ENCODE measurements at places on chromosomes 12 and 14. TPM values are rescaled to one million over a fixed set of nuclear protein-coding genes. Genes with fewer than 3 reads are reported as not detected.

DNA sequence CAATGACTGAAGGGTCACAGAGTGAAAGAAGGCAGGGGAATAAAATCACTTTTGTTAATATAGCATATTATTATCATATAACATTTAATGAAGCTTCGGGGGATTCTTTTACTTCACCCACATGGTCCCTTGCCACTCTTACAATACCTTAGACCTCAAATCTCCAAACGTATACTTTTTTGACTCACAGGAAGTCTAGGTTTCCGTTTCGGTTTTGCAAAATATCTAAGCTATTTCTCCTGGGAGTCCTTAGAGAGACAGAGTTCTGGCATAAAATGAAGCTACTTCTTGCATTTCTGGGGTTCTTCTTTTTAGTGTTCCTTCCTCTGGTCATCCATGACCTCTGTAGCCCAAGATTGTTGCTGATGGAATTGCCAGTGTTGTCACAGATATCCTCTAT lies 590.5 kb upstream of the ATP2B1 start:
- DNase-seq = no peak

DNA sequence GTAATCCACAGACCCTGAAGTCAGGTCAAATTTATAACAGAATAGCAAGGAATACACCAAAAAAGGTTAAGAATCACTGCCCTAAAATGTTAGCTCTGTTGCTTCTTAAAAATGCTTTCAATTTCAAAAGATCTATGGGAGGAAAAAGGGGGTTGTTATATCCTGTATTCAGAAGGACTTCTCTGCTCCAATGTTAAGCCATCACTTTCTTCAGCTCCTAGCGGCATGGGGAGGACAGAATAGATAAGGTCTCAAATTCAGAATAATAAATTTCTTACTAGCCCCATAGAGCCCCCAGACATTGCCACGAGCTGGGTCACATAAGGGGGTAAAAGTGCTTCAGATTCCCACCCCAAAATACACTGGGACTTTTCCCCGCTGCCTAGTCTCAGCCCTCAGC lies 49.8 kb downstream of the CPM start:
- no peak for DNase-seq

MDM1 gene
- 2.6 TPM for total RNA-seq

DNA sequence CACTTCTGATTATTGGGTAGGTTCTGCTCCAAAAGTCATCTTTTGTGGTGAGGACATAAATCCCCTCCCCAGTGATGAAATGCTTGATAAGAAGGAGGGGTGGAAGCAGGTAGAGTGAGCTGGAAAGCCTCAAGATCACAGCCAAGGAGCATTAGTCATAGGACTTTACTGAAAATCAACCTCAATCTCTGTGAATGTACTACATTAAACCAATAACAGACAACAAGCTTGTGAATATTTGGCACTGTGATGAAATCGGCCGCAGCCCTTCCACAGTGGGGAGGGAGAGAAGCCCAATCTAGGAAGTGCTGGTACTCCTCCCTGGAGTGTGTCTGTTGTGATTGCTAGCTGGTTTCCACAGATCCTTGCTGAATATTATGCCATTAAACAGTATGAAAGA lies 41.2 kb upstream of the PTCSC3 start:
- peak; percentile 21 for DNase-seq

FOXM1 gene
- total RNA-seq = 68.9 TPM
